ENCODE measurements at places on chromosomes 3 and 15.
A peak's percentile ranks its signal among the peaks of the same experiment; 100 is the strongest.

DNA sequence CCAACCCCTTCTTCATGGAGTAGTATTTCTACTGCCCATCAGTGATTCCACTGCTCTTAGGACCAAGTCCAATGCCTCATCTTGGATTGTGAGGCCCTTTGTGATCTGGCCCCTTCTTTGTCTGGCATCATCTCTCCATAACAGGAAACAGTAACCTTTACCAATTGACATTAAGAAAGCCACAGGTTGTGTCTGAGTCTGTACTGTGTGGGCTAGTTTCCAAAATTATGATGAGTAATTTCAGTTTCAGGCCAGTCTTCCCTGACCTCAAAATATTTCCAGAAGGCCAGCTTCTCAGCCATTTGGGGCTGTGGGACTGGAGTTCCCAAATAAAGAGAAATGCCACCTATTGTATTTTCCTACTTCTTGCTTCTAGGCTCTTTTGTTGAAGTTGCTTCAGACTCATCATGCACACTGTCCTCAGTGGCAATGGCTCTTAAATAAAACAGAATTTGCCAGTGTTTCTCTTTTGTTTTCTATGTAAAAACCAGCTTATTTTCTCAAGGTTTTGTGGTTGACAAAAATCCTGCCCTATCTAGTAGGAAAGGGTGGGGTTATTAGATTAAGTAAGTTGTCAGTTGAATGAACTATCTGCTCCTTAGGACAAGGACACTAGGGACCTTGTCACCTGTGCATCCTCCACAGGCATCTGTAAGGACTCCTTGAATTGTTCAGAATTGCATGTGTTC, 47.0 kb upstream of the ACKR4 start:
- no peak for DNase-seq

- peak; percentile 46 for DNase-seq
These were observed 81.6 kb upstream of the CHMP2B start for GRCh38 chr3:87145553-87145952.

- no peak for DNase-seq
These were observed 27.7 kb upstream of the KBTBD12 start for GRCh38 chr3:127887321-127887720.

- peak; percentile 1 for DNase-seq
These were observed 11.5 kb downstream of the FEZF2 start for GRCh38 chr3:62361824-62362223.

DNA sequence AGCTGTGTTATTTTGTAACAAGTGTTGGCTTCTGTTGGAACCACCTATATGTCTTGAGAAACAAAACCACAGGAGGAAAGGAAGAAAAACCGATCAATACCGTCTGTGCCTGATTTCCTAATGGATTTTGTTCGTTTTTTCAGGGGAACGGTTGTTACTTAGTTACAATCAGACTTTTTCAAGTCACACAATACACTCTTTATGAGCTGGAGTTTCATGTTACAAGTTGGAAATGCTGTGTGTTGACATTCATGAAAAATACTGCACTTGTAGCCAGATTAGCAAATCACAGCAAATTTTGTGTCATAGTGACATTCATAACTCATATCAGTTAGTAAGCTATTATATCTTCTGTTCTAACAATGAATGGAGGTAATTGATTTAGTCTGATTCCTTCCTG, 78.9 kb downstream of the SLTM start:
- DNase-seq = no peak

GRCh38 chr15:45093622-45094357, 20.2 kb downstream of the DUOX2 start:
- no peak for DNase-seq

GRCh38 chr3:48765376-48765775, 48.4 kb upstream of the IP6K2 start:
- no peak for DNase-seq

- peak; percentile 87 for DNase-seq
These were observed 90.2 kb upstream of the KLF13 start for GRCh38 chr15:31236184-31237042.

DNA sequence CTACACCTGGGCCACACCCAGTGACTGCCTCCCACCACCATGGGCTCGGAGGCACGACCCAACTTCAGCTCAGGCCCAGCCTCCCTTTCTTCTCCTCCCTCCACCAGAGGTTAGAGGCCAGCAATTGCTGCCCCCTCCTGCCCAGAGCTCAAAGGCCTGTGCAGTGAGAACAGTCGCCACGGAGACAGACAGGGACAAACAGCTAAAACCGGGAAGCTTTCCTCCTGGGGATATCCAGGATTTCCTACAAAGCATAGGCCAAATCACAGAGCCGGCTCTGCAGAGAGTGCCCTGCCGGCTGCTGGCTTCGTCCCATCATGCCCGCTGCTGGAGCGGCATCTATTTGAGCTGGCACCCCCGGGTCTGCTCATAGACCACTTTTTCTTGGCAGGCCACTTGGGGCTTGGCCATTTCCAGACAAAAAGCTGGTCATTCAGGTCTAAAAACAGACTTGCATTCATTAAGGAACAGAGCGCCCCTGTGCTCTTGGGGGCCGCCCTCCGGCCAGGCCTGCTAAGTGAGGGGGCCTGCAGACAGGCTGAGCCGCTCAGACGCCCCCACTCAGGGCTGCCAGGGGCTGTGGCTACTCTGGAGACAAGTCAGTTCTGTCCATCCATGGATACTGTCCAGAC, 17.5 kb downstream of the GRAMD2A start:
- no peak for DNase-seq

DNA sequence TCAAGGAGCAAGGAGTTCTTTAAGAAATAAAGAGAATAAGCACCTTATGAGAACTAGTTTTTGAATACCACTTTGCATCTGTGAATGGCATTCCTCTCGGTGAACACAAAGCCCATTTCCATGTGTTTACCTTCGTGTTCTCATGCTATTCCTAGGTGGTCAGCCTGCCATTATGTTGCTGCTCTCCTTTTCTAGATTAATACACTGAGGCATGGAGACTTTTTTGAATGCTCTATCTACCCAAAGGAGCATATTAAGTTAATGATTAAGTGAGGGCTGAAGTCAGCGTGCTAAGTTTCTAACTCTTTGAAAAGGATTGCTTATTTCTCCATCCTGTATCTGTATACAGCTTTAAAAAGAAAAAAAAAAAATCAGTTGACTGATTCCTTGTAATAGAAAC, 394.5 kb downstream of the MECOM start:
- no peak for DNase-seq

GRCh38 chr3:71227270-71227661, 356.3 kb downstream of the FOXP1 start:
- no peak for DNase-seq

DNA sequence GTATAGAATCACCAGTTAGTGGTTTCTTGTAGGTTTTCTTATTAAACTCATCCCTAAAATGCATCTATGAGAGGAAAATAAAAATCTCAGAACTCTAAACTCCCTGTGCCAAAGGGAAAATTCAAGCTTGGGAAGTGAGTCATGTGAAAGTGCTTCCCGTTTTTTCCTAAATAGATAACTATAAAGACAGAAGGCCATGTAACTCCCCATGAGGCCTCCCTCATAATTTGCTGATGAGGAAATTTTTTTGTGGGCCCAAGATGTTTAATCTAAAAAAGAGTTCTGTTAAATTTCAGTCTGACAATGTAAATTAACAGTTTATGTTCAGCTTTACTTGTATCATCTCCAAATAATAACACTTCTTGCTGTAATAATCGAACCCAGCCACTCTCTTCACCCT, 1273.9 kb downstream of the OTOL1 start:
- DNase-seq = no peak

DNA sequence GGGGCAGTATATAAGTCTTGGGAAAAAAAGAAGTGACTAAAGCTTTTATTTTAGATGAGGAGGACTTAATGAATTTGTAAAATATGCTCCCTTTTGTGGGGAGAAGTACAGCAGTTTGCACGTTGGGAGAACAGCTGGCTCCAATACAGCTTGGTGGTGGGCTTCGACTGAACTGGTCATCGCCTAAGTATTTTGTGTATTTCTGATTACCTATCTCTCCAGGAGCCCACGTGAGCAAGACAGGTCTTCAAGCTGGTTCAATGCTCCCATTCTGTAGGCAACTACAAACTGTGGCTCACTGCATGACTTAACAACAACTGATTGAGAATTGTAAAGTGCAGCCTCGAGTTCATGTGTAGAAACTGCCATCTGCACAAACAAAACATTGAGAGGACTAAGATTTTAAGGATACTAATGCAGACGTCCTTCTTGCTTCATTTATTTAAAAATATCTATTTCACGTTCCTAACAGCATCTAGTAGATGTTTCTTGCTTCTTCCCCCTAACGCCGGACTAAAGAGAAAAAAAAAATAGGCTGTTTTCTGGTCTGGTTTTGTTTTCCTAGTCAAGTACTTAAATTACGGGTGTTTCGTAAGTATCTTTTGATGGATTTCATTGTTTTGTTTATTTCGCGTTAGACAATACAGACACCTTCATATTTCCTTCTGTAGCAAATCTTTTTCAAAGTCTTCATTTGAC, 1.4 kb upstream of the GREM1 start:
- no peak for DNase-seq

- DNase-seq = peak; percentile 49
These were observed 66.0 kb downstream of the SPTSSB start for GRCh38 chr3:161305095-161305991.

- peak; percentile 91 for DNase-seq
These were observed 95.5 kb downstream of the ST6GAL1 start for GRCh38 chr3:187025656-187026316.

DNA sequence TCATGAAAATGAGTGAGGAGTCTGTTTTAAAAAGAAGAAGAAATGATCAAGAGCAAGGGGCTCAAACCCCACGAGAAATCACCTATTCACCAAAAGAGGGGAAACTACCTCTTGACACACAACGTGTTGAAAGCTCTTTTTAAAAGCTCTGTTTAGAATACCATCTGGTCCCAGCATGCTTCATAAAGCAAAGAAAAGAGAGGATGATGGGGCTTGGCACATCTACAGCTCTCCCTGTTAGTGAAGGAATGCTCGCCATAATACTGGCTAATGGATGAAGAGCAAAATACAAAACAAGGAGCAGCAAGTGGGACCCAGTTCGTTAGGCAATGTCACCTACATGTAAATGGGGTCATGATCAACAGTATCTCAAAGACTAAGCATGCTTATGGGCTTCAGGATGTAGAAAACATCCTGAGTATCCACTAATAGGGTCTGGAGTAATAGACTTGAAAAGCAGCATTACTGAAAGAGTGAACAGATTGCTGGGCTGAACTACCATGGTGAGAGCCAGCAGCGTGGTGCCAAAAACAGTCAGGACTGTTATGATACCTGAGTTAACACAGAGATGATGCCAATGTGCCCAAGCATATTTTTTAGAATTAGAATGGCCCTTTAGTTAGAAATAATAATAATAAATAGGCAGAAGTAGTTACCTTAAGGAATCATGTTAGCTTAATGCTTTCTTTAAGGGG, 159.7 kb upstream of the POU1F1 start:
- no peak for DNase-seq

- no peak for DNase-seq
These were observed 165.4 kb upstream of the AGTR1 start for GRCh38 chr3:148532326-148532725.

DNA sequence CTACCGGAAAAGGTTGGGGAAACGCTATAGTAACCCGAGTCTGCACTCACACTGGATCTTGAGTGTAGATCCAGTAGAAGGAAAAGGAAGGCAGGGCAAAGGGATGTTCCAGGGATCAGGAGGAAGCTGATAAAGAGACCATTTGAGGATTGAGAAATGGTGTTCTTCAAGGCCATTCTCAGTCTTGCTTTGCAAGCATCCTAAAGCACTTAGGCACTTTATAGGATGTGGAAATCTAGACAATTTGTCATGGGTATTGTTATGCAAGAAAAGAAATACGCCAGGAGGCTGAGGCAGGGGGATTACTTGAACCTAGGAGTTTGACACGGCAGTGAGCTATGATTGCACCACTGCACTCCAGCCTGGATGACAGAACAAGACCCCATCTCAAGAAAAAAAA, 13.2 kb upstream of the SCAMP5 start:
- no peak for DNase-seq

DNA sequence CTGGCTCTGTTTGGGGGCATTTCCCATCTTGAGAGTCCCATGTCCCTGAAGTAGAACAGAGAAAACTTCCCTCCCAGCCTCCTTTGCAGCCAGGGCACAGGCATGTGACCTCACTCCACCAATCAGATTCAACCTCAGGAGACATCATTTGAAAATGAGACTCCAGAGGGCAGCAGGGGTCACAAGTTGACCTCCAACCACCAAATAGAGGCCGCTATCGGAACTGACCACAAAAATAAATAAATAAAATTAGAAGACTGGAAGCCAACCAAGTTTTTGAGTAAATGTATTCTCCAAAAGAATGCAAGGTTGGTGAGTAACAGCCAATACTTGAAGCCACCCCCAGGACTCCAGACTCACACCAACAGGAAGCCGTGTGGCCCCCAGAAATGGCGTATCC, 106.5 kb downstream of the CHSY1 start:
- peak; percentile 47 for DNase-seq

DNA sequence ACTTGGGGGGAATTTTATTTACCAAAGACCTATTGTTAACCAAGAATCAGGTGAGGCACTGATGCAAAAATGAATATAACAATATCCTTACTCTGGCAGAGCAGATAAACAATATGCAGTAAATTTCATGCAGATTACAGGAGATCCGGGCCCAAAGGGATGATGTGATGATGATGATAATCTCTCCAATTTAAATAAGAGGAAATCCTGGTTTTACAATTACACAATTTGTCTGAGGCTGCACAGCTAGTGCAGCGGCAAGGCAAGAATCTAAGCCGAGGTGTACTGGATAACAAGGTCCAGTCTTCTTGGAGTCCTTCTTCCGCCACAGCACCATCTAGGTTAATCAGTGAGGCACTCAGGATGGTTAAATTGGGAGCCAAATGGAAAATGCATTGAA, 2.4 kb upstream of the MESD start:
- no peak for DNase-seq

- DNase-seq = no peak
These were observed 82.2 kb upstream of the SATB1 start for GRCh38 chr3:18507333-18507732.

DNA sequence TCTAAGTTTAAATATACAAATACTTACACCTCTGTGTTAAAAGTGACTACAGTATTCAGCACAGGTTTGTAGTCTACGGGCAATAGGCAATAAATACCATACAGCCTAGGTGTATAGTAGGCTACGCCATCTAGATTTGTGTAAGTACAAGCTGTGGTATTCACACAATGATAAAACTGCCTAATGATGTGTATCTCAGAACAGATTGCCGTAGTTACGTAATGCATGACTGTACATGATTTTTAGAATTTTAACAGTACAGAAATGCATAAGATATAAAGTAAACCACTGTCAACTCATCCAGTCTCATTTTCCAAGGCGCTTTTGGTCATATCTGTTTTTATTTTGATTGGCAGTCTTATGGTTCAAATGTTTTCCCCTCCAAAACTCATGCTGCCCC, 365.7 kb downstream of the CTNNB1 start:
- DNase-seq = no peak

- DNase-seq = no peak
These were observed 73.1 kb upstream of the BHLHE40 start for GRCh38 chr3:4906107-4906621.

DNA sequence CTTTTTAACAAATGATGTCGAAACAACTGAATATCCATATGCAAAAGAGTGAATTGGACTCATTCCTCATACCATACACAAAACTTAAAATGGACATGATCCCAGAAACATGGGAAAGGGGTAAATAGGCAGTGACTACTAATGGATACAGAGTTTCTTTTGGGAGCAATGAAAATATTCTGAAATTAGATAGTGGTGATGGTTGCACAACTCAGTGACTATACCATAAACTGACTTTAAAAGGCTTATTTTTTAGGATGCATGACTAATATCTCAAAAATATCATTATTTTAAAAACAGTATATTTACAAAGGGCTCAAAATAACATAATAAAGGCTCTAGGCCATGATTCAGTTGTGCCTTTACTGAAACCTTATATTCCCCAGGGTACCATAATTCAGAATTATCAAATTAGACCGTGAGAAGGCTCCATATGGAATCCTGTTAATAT, 16.3 kb upstream of the ATP13A3 start:
- DNase-seq = no peak
